ENCODE measurements at places on chromosomes 2 and 18.

DNA sequence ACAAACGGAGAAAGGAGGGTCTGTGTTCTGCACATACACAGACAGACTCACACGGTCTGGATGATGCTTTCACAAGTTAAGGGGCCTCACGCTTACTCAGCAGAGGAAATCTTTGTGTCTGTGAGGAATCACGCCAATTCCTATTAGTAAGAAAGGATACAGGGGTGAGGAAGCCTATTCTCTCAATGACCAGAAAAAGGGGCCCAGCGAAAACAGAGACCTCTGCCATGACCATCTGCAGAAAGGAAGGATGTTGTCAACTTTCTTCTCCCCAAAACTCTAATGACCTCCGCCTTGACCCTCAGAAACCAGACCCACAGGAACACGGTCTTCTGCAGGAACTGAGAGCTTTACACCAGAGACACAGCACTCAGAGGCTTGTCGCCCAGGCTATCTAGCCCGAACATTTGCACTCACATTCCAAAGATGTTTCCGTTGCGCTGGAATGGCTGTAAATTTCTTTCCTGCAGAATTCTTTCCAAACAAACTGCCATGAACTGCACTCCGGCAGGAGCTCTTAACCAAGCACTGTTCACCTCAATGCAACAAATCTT, 186.3 kb downstream of the TCF4 start:
- DNase-seq = no peak

DNA sequence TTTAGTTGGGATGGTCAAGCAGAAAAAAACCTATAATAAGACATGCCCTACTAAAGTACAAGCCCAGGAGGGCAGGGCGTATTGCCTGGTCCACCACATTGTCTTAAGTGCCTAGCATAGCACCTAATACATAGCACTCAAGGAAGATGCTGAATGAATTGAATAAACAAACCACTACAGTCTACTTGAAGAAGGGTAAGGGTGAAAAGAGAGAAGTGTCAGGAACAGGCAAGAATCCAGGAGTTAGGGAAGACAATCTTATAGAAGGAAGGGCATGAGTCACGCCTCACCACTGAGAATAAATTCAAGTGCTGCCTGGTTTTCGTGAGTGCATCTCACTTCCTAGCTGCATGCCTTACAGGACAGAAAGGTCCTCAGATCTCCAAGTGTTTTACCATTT, 13.9 kb downstream of the SLC19A3 start:
- DNase-seq = no peak

DNA sequence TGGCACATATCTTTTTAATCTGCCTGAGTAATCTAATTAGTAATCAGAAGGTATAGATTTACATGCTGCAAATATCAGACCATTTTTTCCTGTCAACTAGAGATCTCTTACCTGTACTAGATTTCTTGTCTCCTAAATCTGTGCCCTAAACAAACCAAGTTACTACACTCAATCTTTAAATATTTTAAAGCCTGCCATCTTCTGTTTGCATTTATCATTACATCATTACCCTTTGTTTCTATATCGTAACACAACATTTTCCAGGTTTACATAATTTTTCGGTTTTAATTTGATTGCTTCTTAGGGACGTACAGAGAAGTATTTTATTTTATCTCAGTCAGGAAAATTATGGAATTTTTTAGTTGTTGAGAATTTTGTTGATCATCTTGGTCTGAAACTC, 25.7 kb downstream of the PSMA8 start:
- no peak for DNase-seq

GRCh38 chr2:1245193-1245592, 168.1 kb upstream of the TPO start:
- no peak for DNase-seq

DNA sequence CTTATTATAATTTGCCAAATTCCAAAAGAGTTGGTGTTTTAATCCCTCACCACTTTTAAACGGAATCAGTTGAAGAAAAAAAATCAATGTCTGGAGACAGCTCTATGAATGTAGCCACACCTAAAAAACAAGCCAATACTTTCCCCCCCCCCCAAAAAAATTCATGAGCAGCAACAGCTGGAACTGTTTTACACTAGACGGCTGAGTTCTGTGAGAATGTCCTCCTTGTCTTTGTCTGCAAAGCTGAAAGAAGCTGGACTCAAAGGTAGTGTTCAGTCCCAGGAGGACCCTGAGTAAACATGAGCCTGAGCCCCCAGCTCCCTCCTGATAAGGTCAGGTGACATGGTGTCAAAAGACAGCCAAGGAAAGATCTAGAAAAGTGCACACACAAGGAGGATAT, 68.2 kb downstream of the ZNF521 start:
- peak; percentile 1 for DNase-seq

GRCh38 chr18:38552732-38553321, 987.2 kb upstream of the CELF4 start:
- DNase-seq = no peak

DNA sequence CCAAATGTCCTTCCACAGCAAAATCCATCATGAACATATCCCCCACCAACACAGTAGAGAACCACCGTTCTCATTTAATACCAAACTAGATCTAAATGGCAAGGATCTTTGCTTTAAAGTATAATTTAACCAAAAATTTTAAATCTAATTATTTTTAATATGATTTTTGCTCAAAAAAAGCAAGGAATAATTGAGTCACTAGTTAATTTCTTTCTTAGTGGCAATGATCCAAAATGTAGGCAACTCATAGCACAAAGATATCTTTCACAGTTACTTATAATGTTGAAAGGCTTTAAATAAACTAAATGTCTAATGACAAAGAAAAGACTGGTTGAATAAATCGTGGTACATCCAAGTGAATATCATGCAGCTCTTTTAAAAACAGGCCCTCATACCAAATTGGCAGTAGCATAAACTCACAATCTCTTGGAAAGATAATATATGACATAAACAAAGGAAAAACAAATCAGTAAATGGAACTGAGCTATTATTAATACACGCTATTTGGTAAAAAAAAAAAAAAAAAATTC, 20.3 kb downstream of the PTPN2 start:
- DNase-seq = no peak

- DNase-seq = no peak
Measured at GRCh38 chr2:206603243-206603642, 39.0 kb upstream of the FAM237A start.

GRCh38 chr2:19898592-19899329, 3.0 kb downstream of the TTC32 start:
- DNase-seq = no peak

GRCh38 chr18:25896178-25896780, 194.1 kb downstream of the SS18 start:
- peak; percentile 23 for DNase-seq

GRCh38 chr2:226063704-226064440, 664.4 kb downstream of the NYAP2 start:
- DNase-seq = no peak

- no peak for DNase-seq
Measured at GRCh38 chr2:150532020-150532419, 44.6 kb upstream of the RND3 start.

DNA sequence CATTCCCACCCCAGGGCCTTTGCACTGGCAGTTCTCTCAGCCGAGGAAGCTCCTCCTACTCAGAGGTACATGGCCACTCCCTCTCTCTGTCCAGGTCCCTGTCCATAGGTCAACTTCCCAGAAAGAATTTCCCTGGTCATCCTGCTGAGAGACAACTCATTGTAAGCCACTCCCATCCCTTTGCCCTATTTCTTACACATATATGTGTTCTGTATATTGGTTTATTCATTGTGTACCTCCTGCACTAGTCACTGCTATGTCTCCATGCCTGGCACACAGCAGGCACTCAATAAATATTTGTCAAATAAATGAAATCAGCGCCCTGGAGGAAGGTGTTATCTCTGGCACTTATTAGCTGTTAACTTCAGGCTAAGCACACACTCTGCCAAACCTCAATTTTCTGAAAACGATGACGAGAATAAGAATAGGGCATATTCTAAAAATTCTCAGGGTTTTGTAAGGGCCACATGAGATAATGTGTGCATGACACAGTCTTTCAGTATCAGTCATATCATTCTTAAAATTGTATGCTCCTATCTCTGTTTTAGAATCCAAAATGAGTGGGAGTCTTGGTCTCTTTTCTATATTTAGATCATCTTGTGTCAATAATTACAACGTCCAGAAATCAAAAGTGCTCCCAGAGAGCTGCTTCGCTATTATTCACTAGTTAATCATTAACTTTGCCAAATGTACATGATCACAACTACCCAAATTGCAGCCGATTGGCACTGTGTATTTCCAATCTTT, 198.0 kb downstream of the ALK start:
- no peak for DNase-seq

- DNase-seq = no peak
Measured at GRCh38 chr2:70680735-70681134, 87.3 kb downstream of the ADD2 start.

DNA sequence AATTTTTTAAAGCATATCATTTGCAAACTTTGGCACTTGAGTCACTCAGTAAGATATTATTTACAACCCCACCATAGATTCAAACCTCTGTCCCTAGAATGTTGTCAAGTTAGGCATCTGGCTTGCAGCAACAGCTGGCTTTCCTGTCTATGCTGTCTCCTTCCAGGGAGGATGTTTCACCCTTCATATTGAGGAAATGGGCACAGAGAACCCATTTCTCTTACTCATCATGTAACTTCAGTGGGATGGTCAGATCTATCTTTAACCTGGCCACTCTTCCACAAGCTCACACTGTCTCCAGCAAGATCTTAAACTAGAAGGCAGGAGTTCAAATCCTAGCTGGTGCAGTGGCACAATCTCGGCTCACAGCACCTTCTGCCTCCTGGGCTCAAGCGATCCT, 15.8 kb downstream of the LCT start:
- DNase-seq = no peak

DNA sequence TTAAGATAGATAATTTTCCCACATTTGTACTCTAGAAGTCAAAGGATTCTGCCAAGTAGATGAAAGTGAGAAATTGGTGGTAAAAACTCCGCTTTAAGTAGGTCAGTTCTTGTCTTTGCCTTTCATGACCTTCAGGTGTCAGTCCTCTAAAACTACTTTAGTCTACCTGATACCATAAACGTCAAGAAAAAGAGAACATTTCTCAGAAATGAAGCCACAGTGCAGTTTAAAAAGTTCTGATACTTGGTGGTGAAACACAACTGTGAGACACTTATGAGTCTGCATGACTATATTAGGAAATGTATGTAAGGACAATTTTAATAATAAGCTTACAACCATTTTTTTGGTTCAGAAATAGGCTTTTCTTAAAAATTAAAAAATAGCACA, 583.3 kb downstream of the SATB2 start:
- no peak for DNase-seq

DNA sequence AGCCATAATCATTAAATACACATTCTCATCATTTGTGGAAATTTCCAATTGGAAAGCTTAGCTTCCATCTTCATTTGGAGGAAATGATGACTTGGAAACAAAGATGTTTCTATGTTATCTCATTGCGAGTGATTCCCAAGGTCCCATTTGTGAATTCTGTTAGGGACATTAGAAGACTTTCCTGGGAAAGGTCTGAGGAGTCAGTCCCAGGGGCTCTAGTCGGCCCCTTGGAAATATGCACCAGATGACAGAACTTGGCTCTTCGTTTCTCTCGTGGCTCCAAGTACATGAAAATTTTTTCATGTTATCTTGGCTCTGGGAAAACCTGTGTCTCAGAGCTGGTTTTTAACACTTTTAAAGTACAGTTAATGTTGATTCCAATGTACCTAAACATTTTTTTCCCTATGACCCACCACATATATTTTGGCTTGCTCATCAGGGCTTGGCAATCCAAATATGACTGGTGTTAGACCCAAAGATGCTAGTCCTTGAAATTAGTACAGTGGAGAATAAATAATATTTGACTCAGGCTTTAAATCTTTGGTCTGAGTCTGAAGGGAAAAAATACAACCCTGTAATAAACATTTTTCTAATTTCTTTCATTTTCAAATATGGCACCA, 15.4 kb upstream of the CAVIN2 start:
- DNase-seq = no peak

GRCh38 chr18:10482363-10482984, 28.0 kb downstream of the APCDD1 start:
- no peak for DNase-seq

DNA sequence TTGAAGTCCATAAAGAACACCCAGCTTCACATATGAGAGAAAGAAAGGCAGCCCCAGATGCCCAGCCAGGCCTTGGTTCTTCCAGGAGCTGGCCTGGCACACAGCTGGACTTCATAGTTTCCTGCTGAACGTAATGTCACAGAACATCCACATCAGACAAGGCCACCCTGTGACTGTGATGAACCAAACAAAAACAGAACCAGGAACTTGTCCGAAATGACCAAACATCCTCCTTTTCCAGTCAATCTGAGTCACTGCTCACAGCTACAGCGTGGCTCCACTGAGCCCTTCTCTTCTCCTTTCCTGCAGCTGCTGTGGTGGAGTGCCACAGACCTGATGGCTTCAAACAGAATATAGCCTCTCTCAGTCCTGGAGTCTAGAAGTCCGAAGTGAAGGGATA, 45.4 kb upstream of the PAPOLG start:
- DNase-seq = no peak

DNA sequence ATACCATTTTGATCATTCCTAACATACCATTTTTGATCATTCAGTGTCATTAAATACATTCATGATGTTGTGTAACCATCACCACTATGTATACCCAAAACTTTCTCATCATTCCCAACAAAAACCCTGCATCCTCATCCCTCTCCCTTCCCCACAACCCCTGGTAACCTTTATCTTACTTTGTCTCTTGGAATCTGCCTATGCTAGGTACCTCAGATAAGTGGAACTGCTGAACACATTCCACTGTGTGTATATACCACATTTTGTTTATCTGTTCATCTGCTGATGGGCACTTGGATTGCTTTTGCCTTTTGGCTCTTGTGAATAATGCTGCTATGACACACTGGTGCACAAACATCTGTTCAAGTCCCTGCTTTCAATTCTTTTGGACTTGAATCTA, 83.8 kb upstream of the TFCP2L1 start:
- DNase-seq = no peak

- no peak for DNase-seq
Measured at GRCh38 chr2:66390811-66391210, 44.1 kb upstream of the MEIS1 start.

- DNase-seq = no peak
Measured at GRCh38 chr18:10230072-10230471, 224.4 kb upstream of the APCDD1 start.

- no peak for DNase-seq
Measured at GRCh38 chr18:24552218-24552617, 91.8 kb downstream of the HRH4 start.
